ENCODE measurements at places on chromosomes 12 and 14.

DNA sequence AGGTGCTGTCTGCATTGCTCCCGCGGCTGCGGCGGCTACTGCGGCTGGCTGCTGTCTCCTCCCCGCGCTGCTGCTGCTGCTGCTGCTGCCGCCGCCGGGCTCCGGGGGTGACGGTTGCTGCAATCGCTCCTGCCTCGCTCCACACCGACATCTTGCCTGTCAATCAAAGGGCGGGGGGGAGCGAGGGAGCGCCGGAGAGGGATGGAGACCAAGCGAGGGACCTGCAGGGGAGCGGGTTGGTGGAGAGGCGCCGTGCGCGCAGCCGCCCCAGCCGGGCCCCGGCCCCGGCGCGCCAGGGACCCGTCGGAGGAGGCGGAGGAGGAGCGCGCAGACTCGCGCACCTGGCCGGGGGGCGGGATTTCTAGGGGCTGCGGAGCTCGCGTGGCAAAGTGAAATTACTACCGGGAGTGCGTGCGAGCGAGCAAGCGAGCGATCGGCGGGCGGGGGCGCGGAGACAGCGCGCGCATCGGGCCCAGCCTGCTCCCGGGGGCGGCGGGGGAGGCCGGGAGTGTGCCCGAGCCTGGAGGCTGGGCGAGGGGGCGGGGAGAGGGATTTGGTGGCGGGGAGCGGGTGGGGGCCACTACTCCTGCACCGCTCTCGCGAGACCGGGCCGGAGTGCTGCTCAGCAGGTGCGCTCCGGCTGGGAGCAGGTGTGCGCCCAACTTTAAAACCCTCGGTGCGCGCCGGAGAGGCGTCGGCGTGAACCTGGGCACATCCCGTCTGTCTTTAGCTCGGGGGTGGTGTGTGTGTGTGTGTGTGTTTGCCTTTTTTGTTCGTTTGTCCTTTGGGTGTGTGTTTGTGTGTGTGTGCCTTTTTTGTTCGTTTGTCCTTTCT, at the start of gene KSR2:
Gene KSR2, minus strand, starts transcription at position 165 of the 834 bp plus-strand sequence. CDS start 735 bp downstream, outside the sequence.
- DNase-seq, result no peak

DNA sequence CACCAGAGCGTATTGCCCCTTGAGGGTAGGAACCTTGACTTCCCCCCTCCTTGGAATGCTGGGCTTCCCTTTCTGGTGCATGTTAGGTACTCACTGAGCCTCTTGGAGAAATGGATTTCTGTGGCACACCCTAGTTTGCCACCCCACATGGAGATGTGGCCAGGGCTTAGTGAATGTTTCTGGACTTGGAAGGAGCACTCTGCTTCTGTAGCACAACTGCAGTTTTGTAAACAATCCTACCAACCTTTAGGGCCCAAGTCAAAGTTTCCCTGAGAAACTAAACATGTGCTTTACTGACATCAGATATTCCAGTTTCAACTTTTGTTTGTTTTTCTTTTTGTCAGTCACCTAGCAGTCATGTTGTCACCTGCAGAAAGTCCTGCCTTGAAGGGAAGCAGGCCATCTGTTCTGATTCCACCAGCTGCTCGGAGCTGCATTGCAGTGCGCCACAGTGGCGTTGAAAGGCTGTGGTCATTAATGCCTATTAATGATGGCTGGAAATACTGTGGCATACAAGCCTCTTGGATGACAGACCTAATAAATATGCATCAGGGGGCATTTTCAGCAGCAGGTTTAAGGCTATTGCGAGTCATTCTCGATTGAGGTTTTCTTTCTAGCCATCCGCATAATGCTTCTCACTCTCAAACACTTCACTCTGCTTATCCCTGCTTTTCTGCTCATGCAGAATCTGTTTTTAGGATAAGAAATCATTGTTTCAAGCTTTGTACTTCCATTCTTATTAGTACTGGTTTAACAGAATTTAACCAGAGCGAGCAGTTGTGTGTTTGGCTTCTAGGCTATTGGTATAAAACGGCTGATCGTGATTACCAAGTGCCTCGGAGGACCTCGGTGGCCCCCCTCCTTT, 7.8 kb downstream of the PELI2 start:
- DNase-seq, result no peak

DNA sequence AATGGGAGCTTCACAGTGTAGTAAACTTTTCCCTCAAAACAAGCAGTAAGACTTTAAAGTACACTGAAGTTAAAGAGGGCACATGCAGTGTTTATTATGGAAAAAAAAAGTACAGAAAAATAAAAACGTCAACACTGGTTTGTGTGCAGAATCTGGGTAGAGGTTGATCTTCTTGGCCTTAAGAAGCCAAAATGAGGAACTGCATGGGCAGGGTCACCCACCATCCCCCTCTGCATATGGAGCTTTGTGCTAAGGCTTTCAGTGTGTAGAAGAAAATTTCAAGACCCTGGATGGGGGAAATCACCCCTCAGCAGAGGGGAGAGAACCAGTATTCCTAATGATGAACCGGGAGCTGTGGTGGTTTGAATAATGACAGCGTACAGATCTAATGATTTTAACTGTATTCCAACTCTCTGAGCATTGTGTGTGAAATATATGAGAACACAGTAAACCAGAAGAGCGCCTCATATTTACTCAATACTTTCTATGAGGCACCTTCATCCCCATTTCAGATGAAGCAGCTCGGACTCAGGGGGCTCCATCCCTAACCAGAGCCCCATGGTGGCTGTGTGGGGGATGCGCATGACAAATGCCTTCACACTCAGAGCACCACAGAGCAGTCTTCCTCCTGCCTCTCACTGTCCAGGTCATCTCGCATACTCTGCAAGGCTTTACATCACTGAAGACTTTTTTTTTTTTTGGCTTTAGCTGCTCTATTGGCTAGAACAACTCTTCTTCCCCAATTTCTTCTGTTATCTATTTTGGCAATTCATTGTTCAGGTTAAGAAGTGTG, 33.4 kb downstream of the ACADS start:
- DNase-seq, result no peak

DNA sequence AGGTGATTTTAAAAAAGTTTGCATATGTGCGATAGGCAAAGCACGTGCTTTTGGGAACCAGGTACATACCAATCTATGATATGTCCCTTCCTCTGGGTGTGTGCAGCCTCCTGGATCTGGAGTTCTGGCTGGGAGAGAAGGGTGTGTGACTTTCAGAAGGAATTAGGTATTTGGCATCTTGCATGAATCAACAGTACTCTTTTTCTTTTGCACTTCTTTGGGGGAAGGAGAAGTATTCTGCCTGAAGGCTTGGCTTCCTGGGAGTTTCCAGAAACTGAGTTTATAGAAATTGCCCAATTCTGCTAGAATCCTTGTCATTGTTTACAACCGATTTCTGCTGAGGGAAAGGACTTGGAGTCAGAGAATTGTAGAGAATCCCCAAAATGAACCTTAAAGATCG, 2.9 kb upstream of the CLMN start:
- no peak for DNase-seq

- no peak for DNase-seq
Measured at GRCh38 chr12:53365245-53365904, 14.6 kb upstream of the SP1 start.

DNA sequence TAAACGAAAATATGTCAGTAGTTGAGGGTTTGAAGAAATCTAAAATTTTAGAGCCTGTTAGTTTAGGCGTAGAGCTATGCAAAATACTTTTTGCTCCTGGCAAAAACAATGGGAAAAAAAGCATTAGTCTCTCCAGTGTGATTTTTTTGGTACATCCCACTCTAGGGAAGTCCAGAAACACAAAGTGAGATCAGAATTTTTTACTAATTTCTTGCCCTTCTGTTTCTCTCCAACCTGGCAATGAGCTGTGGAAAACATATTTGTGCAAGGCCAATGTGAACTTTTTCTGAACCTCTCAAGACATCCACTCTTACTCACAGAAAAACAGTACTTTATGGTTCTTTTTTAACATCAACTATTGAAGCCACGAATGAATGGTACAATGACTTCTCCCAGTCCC, 56.9 kb upstream of the DCN start:
- no peak for DNase-seq

- DNase-seq, result no peak
Measured at GRCh38 chr12:105382771-105383622, 52.5 kb downstream of the C12orf75 start.

GRCh38 chr12:42574851-42575266, 14.7 kb downstream of the PRICKLE1 start:
- no peak for DNase-seq

DNA sequence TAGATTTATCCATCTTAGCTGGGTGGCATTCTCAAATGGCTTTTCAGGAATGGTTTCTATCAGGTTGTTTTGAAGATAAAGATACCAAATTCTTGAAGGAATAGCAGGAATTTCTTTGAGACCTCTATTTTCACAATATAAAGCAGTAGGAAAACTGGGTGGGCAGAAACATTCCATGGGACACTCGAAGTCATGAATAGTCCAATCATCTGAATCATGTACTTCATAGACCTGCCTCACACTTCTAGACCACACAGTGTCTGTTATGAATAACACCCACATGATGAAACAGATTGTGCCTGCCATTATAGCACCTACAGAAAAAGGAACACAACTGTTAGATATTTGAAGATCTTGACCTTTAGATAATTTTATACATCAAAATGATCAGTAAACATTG, 1.8 kb downstream of the KERA start:
- DNase-seq, result no peak

- DNase-seq, result no peak
Measured at GRCh38 chr12:115176741-115177400, 492.9 kb upstream of the TBX3 start.

- no peak for DNase-seq
Measured at GRCh38 chr14:55065411-55065810, 14.0 kb downstream of the MAPK1IP1L start.

DNA sequence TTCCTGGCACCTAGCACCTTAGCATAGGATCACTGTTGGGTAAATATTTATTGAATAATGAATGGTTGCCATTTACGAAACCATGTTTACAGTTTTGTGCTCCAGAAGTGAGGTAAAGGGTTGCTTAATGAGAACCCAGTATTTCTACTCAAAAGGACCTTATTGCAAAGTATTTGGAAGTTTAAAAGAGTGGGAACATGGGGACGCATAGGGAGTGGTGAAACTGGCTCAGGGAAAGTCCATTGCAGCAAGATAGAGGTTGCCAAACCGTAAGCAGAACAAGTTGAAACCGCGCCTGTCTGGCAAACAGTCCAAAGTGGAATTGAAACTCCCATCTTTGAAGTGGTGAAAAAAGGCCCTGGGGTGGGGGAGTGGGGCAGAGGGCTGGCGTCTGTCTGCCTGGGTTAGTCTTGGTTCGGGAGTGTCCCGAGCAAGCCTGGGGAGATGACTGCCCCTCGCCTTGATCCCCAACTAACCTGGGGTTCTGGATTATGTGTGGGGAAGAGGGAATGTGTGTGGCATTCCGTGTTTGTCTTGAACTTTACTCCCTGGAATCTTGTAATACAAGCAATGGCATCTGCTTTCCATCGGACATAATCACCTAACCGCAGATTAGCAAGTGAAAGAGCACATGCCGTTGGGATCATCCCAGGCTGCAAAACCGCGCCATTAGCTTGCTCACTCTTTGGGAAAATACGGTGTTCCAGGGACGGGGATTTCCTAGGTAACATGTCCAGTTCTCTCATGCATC, 7.2 kb downstream of the ALDH2 start:
- no peak for DNase-seq

- DNase-seq, result no peak
Measured at GRCh38 chr12:49983892-49984291, 11.1 kb downstream of the AQP6 start.

GRCh38 chr12:334125-334524, 55.0 kb downstream of the KDM5A start:
- DNase-seq, result no peak

Data from stimulated activated CD8-positive, alpha-beta memory T cell treated with anti-CD3 and anti-CD28 coated beads, Interleukin-4, amount 100 ng/mL, for 1 hour (primary cell).